Right lobe of liver (tissue), 6 donors: ENCODE measurements at places on chromosomes 3 and 15.
A peak's percentile ranks its signal among the peaks of the same experiment; 100 is the strongest.

DNA sequence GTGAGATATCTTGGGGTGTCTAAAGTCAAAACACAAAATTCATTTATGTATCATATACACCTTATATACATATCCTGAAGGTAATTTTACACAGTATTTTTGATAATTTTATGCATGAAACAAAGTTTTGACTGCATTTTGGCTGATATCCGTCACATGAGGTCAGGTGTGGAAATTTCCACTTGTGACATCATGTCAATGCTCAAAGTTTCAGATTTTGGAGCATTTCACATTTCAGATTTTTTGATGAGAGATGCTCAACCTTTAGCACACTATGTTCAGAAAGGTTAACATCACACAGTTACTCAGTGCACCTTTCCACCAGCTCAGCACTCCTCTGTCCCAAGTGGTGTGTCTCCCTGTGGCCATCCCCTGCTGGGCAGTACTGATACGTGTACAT lies 37.7 kb upstream of the CPB1 start:
- DNase-seq: no peak

GRCh38 chr3:183269345-183269744 lies 16.3 kb downstream of the B3GNT5 start:
- DNase-seq: no peak

- no peak for DNase-seq
Observed at GRCh38 chr3:55947406-55947805, 460.3 kb upstream of the WNT5A start.

DNA sequence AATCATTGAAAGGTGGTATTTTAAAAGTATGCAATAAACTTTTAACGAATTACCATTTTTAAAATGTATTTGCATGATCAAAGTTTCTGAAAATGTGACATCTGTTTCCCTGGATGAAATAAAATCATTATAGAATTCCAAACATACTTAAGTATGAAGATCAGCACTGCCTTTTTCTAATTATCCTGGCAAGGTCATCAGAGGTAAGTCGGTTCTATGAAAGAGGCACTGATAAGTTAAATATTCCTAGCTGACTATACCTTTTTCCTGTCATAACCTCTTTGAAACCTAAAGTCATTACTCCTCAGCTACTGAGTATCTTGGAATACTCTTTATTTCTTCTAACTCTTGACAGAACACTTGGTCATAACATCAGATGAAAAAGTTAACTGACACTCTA lies 406.1 kb upstream of the ALCAM start:
- DNase-seq: no peak

DNA sequence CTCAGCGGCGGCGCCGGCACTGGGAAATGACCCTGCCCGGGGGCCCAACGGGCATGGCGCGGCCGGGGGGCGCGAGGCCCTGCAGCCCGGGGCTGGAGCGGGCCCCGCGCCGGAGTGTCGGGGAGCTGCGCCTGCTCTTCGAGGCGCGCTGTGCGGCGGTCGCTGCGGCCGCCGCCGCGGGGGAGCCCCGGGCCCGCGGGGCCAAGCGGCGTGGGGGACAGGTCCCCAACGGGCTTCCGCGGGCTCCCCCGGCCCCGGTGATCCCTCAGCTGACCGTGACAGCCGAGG lies 172 bp downstream of the ITPKA start:
- no peak for DNase-seq

DNA sequence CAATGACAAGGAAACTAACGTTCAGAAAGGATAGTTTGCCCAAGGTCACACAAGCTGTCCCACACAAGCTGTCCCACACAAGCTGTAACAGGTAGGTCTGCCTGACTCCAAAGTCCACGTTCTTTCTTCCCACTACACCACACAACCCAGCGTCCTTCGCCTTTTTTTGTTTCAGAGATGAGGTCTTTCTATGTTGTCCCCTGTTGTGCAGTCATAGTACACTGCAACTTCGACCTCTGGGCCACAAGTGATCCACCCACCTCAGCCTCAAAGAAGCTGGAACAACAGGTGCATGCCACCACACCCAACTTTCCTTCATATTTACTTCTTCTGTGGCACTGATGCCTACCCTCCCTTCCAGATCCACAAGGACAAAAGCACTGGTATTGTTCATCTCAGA lies 21.4 kb downstream of the MB21D2 start:
- DNase-seq: no peak

GRCh38 chr3:178967177-178967532 lies 104.5 kb downstream of the ZMAT3 start:
- no peak for DNase-seq

DNA sequence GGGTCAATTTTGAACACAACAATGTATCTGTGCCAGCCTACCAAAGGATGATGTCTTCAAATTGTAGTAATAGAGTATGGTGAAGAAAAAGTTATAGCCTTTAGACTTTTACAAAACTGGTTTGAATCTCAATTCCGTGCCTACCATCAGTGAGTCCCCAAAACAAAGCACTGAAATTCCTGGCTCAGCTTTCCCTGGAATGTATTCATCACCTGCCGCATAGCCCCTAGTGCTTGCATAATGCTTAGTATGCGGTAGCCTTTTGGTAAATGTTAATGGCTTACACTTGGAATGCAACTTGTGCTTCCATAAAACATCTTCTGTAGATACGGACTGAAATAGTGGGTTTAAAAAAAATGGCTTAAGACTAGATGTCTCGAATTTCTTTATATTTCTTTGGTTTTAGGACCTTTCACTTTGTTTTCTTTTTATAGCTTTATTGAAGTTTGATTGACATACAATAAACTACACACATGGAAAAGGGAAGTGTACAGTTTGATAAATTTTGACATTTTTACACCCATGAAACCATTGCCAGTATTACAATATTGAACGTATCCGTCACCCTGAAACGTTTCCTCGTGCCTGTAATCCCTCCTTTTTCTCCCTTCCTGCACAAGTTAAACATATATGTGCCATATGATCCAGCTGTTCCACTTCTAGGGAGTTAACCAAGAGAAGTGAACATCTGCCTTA lies 12.1 kb downstream of the SACM1L start:
- DNase-seq: no peak

DNA sequence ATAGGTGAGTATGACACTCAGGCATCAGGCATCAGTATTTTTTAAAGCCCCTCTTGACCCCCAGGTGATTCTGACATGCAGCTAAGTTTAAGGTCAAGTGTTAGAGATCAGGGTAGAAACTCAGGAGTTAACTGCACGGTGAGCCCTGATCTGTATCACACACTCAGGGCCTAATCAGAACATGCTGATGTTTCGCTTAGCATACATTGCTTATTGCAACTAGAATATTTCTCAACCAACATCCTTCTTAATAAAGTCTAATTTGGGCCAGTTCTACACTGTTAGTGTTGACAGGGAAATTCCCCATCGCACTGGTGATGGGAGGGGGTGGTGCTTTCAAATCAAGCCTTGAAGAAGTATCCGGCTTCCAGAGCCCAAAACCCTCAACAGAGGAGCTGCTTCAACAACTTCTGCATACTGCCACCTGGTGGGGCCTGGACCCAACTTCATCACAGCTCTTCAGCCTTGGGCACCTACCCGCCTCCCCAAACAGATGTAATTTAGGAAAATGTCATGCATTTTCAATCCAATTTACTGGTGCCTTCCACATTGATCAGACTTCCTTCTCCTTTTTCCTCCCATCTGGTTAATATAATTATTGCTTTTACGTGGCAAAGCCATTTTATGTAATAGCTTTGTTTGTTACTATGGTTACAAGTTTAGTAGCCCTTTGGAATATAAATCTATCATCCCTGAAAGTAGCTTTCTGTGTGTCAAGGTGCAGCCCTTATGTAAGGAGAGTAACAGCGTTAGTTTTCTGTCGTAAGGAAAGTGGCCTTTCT lies 312.2 kb downstream of the RORA start:
- DNase-seq: peak; percentile 84

GRCh38 chr15:101500865-101501551 lies 11.5 kb upstream of the PCSK6 start:
- no peak for DNase-seq

DNA sequence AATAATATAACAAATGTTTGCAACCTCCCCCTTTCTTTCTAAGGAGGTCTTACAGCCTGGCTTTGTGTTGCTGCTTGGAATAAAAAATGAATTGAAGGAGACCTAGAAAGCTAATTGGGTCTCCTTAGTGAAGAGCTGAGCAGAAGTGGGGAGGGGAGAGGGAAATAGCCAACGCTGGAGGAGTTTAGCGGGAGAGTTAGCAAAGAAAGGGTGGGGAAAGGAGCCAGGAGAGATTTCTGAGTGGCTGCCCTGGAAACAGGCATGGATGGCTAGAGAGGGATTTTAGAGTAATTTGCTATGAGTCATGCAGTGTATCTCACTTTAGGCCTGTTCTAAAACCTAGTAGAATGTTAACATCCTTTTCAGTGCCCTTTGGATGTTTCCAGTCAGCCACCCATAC lies 45.2 kb upstream of the PFN2 start:
- no peak for DNase-seq

DNA sequence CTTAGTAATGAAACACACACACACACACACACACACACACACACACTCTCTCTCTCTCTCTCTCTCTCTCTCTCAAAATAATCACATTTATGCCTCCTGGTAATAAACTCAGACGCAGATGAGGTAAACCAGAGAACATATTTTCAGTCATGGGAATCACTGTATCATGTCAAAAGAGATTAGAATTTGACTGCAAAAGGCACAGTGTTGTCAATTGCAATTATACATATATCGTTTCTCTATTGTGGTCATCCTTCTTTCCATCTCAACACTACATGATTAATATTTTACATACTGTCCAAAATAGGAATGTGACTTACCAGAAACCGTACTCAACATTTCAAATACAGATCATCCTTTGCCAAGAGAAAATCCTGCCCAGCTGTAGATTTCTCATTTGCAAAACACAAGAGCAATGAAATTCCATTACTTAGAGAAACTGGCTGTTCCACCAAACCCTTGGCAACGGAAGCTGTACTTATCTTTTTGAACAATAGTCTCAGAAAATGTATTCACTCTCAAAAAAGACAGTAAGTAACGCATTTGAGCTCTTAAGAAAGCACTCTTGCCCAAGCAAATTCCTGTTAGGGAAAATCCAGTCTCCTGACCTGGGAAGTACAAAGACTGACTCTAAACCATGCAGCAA lies 24.3 kb downstream of the PDZRN3 start:
- DNase-seq: no peak

GRCh38 chr3:192726385-192726784 lies 956 bp downstream of the FGF12 start:
- no peak for DNase-seq

GRCh38 chr3:47324278-47324865 lies 41.6 kb downstream of the KLHL18 start:
- DNase-seq: peak; percentile 65

DNA sequence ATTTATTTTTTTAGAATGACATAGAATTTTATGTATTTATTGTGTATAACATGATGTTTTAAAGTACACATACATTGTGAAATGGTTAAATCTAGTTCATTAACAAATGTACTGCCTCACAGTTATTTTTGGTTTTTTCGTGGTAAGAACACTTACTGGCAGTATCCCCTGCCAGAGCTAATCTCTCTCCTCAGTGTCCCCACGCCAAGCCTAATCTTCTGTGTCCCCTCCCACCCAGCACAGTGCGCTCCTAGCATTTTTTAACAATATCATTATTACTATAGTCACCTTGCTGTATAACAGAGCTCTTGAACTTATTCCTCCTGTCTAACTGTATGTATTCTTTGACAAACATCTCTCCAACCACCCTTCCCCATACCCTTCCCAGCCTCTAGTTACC lies 333.2 kb downstream of the GABRB3 start:
- no peak for DNase-seq

DNA sequence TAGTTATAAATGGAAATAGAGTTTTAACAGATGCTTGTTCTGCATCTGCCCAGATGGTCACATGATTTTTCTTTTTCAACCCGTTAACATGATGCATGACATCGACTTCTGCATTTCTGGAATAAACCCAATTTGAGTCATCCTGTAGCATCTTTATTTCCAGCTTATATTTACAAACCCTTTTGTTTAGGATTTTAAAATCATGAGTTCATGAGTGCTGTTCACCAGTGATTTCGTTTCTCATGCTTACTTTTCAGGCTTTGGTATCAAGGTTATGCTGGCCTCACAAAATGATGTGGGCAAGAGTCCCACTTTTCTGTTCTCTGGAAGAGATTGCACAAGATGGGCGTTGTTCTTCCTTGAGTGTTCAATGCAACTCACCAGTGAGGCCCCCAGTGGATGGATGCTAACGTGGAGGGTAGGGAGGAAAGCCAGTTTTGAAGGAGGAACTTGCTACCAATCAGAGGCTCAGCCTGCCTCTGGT lies 5.2 kb downstream of the HRH1 start:
- no peak for DNase-seq
